ENCODE measurements at places on chromosomes 5 and 9. TPM values are rescaled to one million over a fixed set of nuclear protein-coding genes. Genes with fewer than 3 reads are reported as not detected.

DNA sequence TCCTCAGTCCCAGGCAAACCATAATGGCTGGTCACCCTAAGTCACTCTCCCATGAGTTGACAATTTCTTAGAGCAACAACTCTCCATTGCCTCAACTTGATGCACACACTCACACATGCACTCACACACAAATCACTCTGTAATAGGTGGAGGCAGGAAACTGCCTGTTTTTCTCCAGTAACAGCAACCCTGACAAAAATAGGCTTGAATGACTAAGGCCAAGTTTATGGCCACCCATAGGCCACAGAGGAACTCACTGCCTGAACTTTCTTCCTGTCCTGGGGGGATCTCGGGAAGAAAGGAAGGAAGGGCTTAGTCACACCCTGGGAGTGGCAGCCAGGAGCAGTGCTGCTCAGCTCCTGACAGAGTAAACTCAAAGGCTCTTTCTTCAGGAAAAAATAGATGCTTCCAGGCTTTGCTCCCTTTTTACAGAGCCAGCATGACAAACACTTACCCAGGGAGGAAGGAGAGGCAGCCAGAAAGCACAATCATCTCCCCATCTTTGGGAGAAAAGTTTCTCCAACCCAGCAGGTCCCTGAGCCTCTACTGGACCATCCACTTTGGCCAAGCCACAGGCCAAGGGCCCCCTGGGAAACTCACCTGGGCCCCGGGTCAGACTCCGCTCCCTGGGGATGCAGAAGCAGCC, 368 bp downstream of the SH3TC2 start:
- peak; percentile 99 for DNase-seq

- DNase-seq, result no peak
Observed at GRCh38 chr5:172748341-172748843, 22.6 kb downstream of the DUSP1 start.

GRCh38 chr5:52013523-52013922, 630.3 kb downstream of the ISL1 start:
- no peak for DNase-seq

GRCh38 chr9:78573669-78574068, 276.7 kb downstream of the PSAT1 start:
- no peak for DNase-seq

- peak; percentile 89 for DNase-seq
Observed at GRCh38 chr5:167763772-167764171, 527.7 kb upstream of the WWC1 start.

DNA sequence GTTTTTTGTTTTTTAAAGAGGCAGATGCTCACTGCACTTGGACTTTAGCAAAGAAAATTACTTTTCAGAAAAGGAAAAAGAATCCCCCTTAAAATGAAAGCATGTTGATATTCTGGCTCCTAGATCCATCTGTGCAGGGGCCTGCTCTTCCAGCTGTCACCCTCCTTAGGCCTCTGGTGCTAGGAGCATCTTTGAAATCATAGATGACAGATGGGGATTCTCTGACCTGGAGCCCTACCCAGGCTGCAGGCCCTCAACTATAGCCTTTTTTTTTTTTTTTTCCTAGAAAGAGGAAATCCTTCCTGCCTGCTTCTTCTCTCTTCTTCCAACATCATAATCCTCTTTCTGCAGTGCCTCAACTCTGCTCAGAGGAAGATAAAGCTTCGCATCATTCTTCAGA, 16.3 kb upstream of the DCP2 start:
- no peak for DNase-seq

TMEM252 gene
- not detected for total RNA-seq

ADAMTSL2 gene
- 0.10 TPM for total RNA-seq

DNA sequence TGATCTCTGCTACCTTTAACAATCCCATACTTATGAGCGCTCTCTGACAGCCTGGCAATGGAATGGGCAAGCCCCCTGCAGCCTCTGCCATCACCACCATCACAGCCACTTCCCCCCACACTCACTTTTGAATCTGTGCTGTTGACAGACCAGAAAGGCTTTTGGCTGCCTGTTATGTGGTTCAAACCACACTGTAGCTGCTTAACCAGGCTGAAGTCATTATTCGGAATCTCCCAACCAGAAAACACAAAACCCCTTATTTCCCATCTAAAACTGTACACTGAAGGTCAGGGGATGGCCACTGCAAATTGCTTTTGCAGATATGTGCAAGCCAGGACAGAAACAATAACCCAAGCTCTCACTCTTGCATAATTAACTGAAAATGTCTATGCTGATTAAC, 35.8 kb downstream of the PTCH1 start:
- DNase-seq, result no peak

- no peak for DNase-seq
Observed at GRCh38 chr5:65252977-65253376, 228.7 kb downstream of the ADAMTS6 start.

DNA sequence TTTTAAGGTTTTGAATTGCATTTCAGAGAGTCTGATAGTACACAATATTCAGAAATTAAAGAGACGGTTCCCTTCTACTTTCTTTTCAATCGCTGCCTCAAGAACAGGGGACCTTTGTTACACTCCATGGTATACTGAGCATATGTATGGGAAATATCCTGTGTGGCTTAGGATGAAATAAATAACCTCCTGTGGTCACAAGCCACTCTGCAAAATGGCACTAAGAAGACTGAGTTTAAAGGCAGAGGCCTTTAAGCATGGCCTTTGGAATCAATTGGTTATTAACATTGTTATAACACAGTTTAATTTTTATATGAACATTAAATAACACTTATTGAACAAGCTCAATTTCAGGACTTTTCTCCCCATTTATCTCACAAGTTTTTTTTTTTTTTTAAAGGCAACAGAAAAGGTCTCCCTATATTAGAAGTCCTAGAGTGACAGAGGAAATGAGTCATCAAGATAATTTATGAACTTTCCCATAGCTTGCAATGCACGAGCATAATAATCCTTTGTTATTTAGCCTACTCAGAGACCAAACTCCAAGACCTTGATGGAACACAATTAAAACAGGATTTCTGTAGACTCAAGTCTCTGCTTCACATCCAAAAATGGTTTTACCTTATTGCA, 341.9 kb downstream of the TMEM167A start:
- peak; percentile 81 for DNase-seq

GRCh38 chr9:87595610-87596009, 97.9 kb downstream of the DAPK1 start:
- peak; percentile 57 for DNase-seq

DNA sequence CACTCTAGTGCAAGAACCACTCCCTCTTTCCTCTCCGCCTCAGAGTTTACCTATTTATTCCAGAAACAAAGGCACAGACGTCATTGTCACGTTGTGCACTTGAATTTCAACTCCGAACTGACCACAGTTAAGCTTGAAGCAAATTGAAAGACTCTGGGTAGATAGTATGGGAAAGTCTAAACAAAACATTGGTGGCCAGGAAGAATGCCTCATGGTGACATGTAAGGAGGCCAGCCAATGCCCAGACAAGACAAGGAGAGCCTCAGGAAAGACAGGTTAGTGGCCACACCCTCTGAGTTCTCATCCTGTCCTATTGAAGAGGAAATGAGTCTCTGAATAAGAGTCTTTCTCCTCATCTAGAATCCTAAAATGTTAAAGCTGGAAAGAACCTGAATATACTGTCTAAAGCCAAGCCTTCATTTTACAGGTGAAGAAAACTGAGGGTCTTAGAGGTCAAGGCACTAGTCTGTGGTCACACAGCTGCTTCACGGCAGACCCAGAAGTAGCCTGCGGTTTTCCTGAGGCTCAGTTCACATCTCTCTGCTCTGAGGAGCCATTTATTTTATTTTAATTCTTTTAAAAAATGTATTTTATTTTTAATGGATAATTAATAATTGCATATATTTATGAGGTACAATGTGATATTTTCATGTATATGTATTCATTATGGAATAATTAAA, 30.2 kb downstream of the ZFAND5 start:
- DNase-seq, result peak; percentile 10

GRCh38 chr5:126849101-126849678, 72.3 kb downstream of the LMNB1 start:
- no peak for DNase-seq

ADGRD2 gene
- not detected for total RNA-seq

DNA sequence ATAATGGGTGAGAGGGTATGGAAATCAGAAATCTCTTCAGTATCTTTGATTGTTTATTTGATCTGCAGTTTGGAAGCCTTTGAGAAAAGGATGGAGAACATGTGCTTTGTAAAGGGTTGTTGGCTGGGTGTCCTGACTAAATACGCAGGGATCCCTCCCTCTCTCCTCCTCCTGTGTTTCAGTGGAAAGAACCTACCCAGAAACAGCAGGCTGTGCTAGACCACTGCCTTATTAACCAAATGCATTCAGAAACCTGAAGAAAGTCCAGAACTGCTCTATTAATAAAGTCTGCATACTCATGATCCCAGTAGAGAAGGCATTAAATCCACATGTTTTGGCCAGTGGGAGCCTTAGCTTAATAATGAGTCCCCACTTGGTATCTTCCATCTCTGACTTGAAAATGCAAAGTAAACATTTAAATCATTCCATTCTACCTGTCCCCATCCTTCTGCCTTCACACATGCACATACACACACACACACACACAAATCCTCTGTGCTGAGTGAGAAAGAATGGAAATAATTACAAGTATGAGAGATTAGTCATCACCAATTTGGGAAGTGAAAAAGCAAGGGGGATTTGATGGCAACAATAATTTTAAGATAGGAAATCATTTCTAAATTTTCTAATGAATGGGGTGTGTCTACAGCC, 10.0 kb upstream of the LECT2 start:
- DNase-seq, result peak; percentile 36

SV2C gene
- total RNA-seq, result not detected

- no peak for DNase-seq
Observed at GRCh38 chr9:116592970-116593369, 94.1 kb upstream of the TRIM32 start.

DNA sequence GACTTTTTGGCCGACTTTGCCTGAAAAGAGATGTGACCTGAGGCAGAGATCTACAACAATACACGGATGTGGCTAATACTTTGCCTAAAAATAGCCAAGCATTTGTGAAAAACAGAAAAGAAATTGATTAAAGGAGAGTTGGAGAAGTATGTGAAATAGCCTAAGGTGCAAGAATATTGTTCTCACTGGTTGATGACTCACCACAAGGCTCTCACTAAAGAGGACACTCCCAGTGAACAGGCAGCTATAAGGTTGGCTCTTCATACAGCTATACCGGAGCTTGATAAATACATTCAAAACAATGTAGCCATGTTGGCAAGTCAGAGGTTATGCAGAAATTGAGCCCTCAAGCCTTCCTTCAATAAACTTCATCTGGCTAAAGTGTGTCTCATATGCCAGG, 317.2 kb upstream of the GRAMD2B start:
- DNase-seq, result peak; percentile 56

GRCh38 chr9:37399336-37399735, 23.2 kb upstream of the GRHPR start:
- DNase-seq, result no peak

DNA sequence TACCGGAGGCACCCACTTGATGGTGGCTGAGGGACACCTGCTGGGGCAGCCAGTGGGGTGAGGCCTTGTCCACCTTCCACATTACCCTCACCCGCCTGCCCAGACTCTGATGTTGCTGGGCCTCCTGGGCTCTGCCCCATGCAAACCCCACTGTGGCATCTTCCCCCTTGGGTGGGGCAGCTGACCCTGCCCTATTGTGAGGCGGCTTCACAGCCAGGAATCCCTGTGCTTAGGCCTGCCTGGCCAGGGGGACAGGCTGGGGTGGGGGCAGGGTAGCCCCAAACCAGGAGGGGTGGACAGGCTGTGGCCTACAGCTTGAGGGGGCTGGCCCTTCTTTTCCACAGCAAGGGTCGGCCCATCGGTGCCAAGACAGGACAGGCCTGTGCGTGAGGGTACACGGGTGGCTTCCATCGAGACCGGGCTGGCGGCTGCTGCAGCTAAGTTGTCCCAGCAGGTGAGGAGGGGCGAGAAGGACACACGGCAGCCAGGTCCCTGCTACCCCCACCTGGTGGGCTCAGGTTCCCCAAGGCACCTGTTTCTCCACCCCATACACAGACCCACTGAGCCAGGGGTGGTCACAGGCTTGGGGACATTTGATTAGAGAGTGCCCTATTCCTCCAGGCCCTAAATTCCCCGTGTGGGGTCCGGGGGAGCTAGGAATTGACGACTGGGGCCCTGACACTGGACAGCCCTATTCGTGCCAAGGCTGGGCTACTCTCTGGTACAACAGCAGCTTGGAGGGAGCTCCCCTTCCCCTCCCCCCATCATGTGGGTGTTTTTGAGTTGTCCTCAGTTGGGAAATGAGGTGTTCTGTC, 99.2 kb downstream of the PHF2 start:
- no peak for DNase-seq

DNA sequence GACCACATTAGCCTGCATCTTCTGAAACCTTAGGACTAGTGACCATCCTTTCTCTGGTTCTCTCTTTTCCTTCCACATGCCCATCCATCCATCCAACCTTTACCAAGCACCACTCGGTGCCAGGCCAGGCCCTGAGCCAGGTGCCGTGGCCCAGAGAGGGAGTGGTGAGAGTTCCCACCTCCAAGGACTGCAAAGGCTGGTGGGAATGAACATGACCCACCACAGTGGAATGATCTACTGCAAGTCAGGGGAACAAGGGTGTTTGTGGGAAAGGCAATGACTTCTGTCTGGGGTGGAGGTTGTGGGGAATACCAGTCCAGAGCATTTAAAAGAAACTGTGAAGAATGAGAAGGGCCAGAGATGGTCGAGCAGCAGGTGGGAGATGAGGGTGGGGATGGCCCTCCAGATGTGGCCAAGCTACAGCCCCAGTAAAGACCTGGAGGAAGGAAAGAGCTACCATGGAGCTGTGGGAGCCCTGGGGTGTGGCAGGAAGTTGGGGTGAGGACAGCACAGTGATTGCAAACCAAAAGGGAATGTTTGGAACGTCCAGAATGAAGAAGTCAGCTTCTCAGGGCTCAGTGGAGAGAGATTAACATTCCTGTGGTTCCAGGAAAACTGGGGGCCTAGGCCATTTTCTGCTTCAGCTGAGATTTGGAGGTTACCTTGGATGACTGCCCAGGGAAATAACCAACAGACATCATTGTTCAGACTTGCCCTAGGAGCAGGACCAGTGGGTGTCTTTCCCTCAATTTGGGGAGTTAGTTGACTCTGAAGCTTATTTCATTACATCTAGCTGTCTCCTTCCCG, 30.7 kb upstream of the CORO2A start:
- DNase-seq, result peak; percentile 100

DNA sequence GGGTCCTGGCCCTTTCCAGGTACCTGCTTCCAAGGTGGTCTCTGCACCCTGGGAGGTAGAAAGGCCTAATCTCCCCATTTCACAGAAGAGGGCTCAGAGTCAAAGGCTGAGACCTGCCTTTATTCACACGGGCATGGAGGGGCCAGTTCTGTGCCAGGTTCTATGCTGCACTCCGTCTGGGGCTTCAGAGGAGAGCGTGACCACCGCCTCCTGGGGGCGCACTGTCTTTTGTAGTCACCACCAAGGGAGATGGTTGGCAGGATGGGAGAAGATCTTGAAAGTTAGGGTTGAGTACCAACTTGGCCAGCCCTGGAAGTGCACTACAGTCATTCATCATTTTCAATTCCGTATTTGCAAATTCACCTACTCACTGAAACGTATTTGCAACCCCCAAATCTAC, 23.7 kb upstream of the PRDM12 start:
- DNase-seq, result no peak

HEMGN gene
- total RNA-seq, result not detected

All from M059J (cell line).